ENCODE measurements at places on chromosomes 7 and 10.

DNA sequence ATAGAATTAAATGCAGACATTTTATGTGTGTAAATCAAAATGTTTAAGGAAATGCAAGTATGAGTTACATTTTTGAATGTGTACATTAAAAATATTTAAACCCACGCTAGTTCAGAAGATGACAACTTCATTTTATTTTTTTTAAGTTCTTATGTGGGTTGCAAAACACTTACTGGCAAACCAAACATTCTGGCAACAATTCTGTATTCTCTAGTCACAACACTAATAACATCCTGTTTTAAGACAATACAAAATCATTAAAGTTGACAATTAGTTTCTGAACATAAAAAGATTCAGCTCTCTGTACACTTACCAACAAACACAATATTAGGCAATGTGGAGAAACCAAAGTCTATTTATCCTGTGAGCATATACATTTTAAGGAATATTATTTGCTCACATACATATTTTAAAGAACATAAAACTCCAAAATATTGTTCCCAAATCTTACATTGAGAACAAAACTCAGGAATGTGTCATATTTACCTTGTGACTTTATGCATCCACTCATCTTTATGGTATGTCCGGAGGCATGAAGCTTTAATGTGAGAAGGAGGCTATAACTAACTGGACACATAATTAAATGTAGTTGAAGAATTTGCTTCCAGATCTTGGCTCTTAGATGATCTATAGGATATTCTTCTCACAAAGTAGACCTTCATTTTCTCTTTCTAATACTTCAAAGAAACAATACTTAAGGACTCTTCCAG, 134.7 kb downstream of the DGKB start:
- no peak for DNase-seq

- DNase-seq = no peak
These were observed 467.2 kb upstream of the NRP1 start for GRCh38 chr10:33801705-33802104.

DNA sequence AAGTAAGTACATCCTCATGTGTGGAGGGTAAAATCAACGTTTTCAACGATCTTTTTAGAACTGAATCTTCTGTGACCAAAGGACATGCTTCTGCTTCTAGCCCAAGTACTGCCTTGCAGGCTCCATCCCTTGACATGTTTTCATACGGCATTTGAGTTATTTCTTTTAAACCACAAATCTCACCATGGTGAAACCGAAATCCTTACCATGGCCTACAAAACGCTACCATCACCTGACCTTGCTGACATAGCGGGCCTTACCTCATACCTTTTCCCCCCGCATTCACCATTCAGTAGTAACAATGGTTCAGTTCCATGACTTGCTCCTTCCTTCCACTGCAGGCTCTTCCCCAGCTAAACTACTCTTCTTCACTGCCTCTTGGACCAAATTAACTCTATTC, 3.5 kb downstream of the RNF216 start:
- DNase-seq = no peak

- DNase-seq = no peak
These were observed 172.2 kb downstream of the RTKN2 start for GRCh38 chr10:62096256-62096933.

DNA sequence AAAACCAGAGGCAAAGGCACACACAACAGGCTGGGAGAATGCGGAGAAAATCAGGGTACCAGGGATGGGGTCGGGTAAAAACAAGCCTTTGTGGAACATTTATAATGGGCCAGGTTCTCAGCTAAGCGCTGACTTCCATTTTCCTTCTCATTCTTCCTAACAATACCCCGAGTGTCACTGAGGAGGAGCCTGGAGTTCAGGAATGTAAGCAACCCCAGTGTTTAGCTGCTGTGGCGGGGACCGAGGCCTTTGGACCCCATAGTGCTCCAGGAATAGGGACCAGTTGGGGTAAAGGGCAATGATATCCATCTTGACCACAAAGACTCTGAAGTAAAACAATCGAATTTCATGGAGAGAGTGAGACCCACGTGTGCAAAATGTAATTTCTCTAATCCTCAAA, 34.2 kb downstream of the GRB10 start:
- no peak for DNase-seq

DNA sequence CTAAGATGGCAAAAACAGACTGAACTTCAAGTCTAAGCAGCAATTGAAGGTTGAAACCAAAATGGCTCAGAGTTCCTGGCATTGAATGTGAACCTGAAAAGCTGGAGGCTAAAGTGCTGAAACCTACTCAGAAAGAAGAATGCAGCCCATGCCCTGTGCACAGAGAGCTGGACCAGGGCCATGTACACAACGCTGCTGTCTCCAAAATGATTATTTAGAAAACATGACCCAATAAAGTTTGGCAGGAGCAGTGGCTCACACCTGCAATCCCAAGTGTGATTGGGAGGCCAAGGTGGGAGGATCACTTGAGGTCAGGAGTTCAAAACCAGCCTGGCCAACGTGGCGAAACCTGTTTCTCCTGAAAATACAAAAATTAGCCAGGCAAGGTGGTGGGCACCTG, 158.9 kb downstream of the AKR1D1 start:
- DNase-seq = no peak

GRCh38 chr7:6049780-6050179, 18.6 kb downstream of the ANKRD61 start:
- DNase-seq = no peak

GRCh38 chr7:87548123-87548919, 52.4 kb downstream of the ABCB1 start:
- DNase-seq = no peak

- no peak for DNase-seq
These were observed 1.5 kb downstream of the KCP start for GRCh38 chr7:128908750-128909624.

DNA sequence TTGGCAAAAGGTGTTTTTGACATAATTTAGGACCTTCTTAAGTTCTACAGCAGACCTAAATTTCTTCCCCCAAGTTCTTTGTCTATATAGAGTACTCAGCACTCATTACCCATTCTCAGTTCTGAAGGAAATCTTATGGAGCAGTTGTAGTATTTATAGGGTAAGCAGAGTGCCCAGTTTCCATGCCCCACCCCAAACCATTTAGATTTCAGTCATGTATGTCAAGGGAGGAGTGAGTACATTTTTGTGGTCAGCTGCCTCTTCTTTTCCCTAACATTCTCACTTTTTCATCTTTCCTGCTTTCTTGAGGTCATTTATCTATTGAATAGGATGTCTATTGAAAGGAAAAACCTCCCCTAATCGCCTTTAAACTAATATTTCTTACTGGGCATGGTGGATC, 83.3 kb downstream of the KAT6B start:
- DNase-seq = no peak

DNA sequence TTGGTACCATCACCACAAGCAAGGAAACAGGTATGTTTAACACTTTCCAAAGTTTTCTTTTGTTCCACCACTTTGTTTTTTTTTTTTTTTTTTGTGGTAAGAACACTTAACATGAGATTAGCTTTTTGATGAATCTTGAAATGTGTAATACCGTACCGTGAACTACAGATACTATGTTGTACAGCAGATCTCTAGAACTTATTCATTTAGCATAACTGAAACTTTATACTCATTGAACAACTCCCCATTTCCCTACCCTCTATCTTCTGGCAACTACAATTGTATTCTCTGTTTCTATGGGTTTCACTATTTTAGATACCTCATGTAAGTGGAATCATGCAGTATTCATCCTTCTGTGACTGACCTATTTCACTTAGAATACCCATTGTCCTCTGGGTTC, 162.7 kb upstream of the ITGB1 start:
- no peak for DNase-seq

DNA sequence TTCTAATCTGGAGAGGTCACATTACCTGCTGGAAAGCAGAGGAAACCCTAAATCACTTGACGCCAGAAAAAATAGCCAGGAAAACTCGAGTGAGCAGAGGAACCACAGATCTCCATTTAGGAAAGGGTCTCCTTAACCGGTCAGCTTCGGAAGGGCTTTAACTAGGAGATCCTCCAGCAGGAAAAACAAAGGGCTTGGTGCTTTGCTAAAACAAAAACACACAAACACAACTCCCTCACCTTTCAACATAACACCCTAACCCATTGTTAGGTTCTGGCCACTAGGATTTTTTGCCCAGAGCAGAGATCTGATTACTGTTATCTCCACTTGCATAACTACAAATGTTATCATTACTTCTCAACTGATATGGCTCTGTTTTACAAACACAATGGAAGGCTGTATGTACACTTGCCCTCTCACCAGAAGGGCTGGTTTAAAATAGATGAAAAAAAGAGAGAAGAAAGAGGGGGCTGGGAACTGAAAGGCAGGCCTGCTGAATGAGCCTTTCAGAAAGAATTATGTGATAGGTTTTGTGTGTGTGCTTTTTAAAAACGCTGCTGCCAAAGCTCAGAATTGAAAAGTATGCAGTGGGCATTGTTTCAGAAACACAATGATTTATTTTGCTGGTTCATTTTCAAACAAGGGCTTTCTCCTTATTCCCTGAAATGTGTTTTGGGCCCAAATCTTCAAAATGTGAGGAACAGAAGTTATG, 161.5 kb downstream of the FGFR2 start:
- DNase-seq = no peak

DNA sequence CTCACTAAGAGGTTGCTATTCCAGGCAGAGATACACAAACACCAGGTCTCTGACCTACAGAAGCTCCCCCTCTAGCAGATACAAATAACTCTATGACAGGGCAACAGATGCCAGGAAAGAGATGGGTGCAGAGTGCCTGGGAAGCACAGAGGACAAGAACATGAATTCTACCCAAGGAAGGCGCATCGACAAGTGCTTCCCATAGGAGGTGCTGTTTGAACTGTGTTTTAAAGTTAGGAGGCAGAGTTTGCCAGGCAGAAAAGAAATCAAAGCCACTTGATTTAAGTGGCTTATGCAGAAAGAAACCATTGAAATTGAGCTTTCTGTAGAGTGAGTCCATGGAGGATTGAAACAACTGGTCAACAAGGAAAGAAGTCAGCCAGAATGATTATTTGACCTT, 35.3 kb upstream of the EGR2 start:
- DNase-seq = no peak

GRCh38 chr7:65444899-65445823, 71.5 kb downstream of the ZNF92 start:
- DNase-seq = no peak

GRCh38 chr7:95609277-95609971, 13.1 kb upstream of the PDK4 start:
- DNase-seq = no peak

DNA sequence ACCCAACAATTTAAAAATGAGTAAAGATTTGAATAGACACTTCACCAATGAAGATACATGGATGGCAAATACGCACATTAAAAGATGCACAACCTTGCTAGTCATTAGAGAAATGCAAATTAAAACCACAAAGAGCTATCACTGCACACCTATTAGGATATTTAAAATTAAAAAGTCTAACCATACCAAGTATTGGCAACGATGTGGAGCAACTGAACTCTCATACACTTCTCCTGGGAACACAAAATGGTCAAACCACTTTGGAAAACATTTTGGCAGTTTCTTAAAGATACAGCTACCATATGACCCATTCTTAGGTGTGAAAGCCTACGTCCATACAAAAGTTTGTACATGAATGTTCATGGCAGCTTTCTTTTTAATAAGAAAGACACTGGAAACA, 36.1 kb downstream of the DCLRE1C start:
- DNase-seq = no peak

- DNase-seq = no peak
These were observed 194.8 kb upstream of the ZNF32 start for GRCh38 chr10:43843321-43844101.

DNA sequence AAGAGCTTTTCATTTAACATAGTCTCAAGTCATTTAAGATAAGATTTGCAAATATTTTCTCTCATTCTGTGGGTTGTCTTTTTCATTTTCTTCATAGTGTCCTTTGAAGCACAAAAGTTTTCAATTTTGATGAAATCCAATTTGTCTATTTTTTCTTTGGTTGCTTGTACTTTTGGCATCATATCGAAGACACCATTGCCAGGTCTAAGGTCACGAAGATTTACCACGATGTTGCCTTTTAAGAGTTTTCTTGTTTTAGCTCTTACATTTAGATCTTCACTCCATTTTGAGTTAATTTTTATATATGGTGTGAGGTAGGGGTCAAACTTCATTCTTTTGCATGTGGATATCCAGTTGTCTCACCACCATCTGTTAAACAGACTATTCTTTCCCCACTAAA, 34.7 kb downstream of the TMEM270 start:
- no peak for DNase-seq

GRCh38 chr7:1284743-1285458, 52.2 kb downstream of the UNCX start:
- no peak for DNase-seq

DNA sequence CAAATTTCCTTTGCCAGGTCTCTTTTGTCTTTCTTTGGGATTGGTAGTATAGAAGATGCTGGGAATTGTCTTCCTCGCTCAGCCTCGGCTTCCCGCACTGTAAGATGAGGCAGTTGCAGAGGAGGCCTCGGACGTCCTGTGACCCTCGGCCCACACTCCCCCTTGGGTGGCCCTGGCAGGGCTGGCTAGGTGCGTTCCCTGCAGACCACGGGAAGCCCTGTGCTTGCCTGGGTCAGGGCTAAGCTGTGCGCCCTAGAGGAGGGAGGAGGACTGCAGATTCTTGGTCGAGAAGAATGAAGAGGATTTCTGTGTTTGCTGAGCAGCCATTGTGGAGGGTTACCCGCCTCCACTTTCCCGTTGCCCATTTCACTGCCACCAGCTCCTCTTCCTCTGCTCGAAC, 42.8 kb downstream of the WIPI2 start:
- DNase-seq = no peak

- no peak for DNase-seq
These were observed 13.2 kb downstream of the ORAI2 start for GRCh38 chr7:102446387-102447156.

- DNase-seq = no peak
These were observed 63.9 kb upstream of the AHR start for GRCh38 chr7:17234398-17235031.

DNA sequence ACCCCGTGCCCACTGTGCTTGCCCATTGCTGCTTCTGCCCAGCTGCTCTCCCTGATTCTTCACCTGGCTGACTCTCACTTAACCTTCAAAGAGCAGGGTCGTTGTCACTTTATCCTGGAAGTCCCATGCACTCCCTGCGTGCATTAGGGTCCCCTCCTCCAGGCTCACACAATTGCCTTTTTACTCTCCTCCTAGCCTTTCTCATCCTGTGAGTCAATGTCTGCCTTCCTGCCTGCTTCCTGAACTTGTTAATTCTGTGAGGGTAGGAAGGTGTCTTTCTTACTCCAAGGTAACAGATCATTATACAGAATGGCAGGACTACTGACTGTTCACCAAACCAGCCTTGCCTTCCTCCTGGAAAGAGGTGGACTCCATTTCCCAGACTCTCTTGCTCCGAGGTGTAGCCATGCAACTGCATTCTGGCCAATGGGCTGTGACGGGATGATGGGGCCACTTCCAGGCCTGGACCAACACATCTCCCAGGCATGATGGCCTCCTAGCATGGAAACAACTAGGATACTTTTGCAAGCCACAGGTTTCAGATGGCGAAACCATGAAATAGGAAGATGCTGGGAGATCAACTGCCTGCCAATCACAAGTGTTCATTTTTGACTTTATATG, 54.7 kb downstream of the ARHGAP22 start:
- no peak for DNase-seq

DNA sequence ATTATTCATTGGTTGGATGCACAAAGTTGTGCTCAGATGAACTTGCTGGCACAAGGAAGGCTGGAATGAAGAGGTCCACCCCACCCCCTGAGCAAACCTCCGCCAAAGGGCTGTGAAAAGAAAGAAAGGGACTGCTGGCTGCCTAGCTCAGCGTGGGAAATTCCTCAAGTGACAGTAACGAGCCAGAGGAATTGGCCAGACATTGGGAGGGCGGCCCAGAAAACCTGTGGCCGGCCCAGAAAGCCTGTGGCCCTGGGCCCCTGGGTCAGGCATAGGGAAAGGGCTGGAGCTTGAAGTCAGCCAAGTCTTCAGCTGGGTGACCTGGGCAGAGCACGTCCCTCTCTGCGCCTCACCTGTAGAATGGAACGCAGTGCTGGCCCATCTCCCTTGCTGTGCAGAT, 30.6 kb upstream of the CTBP2 start:
- no peak for DNase-seq
